Pancreas (tissue), 10 donors: ENCODE measurements at places on chromosomes 11 and 22. TPM values are rescaled to one million over a fixed set of nuclear protein-coding genes. Genes with fewer than 3 reads are reported as not detected.

DNA sequence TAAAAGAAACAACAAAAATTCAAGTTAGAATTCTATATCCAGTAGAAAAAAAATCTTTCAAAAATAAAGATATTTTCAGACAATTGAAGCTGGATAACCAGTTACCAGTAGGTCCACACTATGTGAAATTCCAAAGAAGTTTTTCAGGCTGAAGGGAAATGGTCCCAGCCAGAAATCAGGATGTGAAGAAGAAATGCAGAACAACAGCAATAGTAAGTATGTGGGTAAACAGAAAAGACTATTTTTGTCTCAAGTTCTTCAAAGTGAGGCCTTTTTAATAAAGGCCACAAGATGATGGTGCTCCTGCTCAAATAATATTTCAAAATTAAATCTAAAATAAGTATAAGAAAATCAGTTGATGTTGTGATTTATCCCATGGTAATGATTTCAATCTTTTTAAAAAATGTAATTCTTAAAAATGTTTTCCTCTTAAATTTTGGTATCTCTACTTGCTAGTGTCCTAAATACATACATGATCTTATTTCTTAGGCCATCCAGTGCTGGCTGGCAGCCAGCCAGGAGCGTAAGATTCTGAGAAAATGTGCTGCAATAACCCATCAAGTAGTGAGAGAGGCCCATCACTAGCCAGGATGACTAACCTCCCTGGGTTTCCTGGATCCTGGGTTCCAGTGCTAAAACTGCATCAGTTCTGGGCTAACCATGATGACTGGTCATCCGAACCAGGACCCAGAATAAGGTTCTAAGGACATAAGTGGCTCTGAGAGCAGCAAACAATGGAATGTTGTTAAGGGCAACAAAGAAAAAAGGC lies 15.6 kb upstream of the UCP3 start:
- no peak for DNase-seq

GRCh38 chr22:19680911-19681862 lies 33.1 kb upstream of the SEPTIN5 start:
- no peak for DNase-seq

DNA sequence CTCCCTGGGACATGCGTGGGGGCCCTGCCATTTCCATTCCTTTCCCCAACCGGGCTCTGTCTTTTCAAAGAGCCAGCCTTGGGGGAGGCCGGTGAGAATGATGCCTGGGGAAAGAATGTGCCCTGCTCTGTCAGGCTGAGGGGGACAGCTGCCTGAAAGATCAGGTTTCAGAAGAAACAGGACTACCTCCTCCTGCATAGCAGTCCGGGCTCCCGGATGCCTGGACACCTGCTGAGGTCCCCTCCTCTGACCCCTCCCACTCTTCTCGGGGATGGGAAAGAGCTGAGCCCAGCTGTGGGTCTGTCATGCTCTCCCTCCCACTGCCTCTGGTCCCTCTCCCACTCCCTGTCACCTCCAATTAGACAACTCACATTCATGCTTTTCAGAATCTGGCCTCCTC lies 41.8 kb upstream of the CDON start:
- no peak for DNase-seq

- peak; percentile 90 for DNase-seq
These were observed 37.6 kb downstream of the ZNF195 start for GRCh38 chr11:3341298-3341697.

- DNase-seq = peak; percentile 85
These were observed 775 bp upstream of the TRABD start for GRCh38 chr22:50184902-50185374.

DNA sequence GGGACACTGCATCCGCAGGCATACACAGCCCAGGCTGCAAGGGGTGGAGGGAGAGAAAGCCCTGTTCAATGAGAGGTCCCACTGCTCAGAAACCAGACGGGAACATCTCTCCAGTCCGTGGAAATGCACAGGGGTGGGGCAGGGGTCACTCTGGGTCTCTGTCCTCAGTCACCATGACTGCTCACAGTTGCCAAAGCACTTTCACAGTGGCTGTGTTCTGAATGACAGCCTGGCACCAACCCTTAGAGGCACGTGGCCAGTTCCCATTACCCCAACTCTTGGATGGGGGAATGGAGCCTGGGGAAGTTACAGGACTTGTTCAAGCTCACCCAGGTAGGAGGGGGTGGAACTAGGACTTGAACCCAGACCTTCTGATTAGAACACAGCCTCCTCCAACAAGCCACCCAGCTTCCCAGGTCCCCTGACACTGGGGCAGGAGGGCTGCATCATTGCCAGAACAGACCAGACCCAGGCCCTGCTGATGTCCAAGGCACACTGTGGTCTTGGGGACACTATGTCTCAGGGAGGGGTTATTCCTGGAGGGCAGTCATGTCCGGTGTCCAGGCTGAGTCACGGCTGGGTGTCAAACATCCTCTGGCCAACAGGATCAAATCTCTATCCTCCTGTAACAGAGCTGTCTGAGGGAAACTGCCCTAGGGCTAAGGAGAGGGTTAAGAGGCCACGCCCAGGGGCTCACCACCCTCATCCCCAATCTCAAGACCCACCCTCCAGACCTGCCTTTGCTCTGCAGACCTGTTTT lies 8.2 kb downstream of the ZNF70 start:
- DNase-seq = no peak

GRCh38 chr22:49097966-49098365 lies 729.7 kb downstream of the BRD1 start:
- no peak for DNase-seq

- no peak for DNase-seq
These were observed 13.7 kb upstream of the UCP3 start for GRCh38 chr11:74022546-74022945.

- peak; percentile 89 for DNase-seq
These were observed 1.1 kb upstream of the DDX6 start for GRCh38 chr11:118791961-118792569.

GRCh38 chr11:3087821-3088800 lies 30.9 kb upstream of the CARS1 start:
- no peak for DNase-seq

DNA sequence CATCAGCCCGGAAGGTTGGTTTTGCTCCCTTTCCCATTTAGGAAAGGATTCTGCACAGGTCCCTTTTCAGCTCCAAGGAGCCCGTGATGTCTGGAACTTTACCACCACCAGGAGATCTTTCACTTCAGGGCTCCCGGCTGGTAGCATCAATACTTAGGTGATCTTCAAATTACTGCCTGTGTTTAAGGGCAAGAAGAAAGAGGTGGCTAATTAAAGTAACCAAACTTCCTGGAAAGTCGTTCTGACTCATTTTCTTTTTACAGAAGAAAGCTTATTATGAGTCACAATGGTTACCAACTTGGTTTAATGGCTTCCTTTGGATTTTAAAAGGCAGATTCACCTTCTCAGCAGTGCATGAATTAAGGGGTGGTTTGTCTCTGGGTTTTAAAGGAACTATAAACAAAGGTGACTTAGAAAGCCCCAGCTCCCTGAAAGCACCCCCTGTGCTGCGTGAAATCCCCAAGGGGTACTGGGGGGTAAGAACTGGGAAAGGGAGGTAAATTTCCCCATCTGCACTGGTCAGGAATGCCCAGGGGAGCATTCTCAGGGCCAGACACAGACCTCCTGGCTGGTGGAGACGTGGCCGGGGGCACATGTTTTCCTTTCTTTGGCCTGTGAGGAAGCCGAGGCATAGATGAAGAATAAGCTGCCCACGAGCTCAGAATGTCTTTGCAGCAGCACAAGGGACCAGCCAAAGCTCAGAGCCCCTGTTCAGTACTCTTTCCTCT lies 8.8 kb downstream of the POU2F3 start:
- DNase-seq = no peak

DNA sequence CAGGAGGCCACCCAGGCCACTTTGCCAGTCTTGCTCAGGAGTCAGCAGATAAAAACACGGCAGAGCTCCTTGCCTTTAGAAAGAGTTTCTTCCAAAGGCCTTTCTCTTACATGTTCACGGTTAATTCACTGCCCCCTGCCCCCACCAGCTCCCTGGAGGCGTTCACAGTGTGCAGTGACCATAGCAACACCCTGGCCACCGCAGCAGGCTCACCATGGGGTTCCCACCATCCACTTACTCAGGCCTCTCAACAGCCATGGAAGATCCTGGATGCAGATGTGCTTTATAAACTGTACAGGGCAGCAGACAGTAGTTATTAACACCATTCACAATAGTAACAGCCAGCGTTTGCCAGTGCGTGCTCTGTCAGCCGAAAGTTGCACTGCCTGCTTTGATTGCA lies 10.6 kb upstream of the MYO7A start:
- no peak for DNase-seq

GRCh38 chr11:102384419-102385079 lies 37.5 kb downstream of the BIRC2 start:
- no peak for DNase-seq

GRCh38 chr22:35043252-35043933 lies 22.6 kb upstream of the ISX start:
- no peak for DNase-seq

DNA sequence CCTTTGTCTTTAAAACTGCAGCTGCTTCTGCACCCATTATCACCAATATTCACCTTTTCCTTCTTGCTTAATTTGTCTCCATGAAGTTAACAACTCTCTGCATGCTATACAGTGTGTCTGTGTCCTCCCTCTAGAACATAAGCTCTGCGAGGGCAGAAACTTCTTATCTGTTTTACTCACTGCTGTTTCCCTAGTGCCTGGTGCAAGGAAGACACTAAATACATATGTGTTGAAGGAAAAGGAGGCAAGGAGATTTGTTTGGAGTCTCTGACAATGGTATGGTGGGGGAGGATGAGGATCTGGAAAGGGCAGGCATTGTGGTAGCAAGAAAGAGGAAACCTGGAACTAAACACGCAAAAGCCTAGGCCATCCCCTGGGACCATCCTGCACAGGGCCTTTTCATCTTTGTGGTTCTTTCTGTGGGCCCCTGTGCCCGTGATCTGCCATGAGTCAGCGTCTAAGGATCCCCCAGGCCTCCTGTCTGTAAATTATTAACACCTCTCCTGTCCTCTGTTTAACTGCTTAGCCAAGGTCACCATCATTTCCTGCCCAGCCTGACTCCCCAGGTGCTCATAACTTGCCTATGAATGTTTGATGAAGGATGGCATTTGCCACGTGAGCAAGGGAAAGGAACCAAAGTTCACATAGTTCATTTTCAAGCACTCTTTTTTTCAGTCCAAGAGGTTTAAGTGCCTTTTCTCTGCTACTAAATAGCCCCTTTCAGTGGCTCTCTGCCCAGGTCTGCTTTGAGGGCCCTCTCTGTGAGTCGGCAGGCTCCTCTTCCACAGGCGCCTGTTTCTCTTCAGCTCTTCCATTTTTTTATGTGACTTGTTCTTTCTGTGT lies 131.1 kb downstream of the RASSF10 start:
- peak; percentile 78 for DNase-seq

DNA sequence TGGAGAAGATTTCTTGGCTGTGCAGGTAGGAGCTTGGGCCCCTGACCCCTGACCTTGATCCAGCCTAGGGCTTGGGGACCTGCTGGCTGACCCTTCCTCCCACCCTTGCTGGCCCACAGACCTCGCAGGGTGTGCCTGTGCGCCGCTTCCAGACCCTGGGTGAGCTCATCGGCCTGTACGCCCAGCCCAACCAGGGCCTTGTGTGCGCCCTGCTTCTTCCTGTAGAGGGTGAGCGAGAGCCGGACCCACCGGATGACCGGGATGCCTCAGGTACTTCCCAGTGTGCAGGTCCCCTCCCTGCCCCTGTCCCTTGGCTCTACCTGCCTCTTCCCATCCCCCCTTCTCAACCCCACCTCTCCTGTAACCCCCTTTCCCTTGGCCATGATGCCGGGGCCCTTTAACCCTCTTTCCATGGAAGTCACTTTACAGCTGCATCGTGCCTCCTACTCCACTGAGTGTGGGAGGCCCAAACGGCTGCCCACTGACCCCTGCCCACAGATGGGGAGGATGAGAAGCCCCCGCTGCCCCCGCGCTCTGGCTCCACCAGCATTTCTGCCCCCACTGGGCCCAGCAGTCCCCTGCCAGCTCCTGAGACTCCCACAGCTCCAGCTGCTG lies 3.8 kb downstream of the INPPL1 start:
- no peak for DNase-seq

DNA sequence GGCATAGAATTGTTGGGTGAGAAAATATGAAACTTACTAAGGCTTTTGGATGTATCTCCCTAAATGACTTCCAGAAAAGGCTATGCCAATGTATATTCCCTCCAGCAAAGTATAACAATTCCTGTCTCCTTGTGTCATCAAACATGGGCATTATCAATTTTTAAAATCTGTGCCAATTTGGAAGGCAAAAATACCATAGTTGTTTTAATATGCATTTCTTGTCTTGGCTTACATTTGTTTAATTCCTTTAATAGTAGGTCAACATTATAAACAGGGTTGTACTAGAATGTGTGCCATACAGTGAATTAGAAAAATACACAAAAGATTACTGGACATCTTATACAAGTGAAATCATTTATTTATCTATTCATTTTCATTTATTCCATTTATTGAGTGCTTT lies 41.6 kb downstream of the DCUN1D5 start:
- DNase-seq = no peak

DNA sequence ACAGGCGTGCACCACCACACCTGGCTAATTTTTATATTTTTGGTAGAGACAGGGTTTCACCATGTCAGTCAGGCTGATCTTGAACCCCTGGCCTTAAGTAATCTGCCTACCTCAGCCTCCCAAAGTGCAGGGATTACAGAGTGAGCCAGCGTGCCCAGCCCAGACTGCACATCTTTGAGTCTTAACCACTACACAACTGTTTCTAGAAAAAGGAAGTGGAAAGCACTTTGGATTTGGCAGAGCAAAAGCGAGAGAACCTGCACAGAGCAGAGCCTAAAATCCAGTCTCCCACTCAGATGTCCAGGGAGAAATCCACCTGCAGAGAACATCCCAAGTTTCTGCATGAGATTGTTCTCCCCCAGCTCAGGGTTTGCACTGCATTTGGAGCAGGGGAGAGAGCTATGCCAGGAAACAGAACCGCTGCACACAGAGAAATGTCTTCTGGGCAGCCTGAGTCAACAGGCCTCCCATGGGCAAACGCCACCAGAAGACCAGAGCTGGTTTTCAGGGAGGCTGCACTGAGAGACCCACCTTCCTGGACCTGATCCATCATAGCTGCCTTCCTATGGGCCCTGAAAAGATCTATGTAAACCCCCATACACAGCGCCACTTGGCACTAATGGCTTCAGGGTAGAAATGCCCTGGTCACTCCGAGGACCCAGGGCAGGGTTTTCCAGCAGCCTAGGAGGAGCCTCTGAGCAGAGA lies 54.0 kb downstream of the RPUSD4 start:
- no peak for DNase-seq

DNA sequence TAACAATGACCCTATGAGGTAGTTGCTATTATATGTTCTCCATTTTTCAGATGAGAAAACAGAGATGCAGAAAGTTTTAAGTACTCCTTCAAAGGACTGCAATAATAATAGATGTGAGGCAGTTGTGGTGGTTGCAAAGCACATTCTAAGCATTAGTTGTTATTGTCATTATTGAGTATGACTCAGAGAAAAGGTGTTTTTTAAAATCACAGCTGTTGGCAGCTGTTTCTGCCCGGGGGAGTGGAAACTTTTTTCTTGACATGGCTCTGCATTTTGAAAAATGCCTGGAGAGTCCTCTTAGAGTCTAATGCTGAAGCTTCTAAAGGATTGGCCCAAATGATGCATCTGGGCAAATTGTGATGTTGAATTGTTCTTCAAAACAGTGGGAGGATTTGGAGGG lies 244.5 kb upstream of the MPPED2 start:
- no peak for DNase-seq

APOBEC3H gene
- 0.15 TPM for polyA plus RNA-seq

MGAT3 gene
- polyA plus RNA-seq = 1.9 TPM

APOA1 gene
- polyA plus RNA-seq = 3.5 TPM

DDX10 gene
- polyA plus RNA-seq = 12.1 TPM

ALX4 gene
- polyA plus RNA-seq = not detected

DUSP8 gene
- polyA plus RNA-seq = 12.7 TPM

PELI3 gene
- 19.9 TPM for polyA plus RNA-seq

SART1 gene
- polyA plus RNA-seq = 98.5 TPM

OR51M1 gene
- polyA plus RNA-seq = not detected

ZFP91 gene
- 6.3 TPM for polyA plus RNA-seq
